CD4-positive, CD25-positive, alpha-beta regulatory T cell (primary cell): ENCODE measurements at places on chromosomes 11 and 22.

- no peak for DNase-seq
Observed at GRCh38 chr11:106231591-106231990, 154.1 kb downstream of the AASDHPPT start.

- DNase-seq, result no peak
Observed at GRCh38 chr22:29481265-29482000, 1.4 kb downstream of the NEFH start.

DNA sequence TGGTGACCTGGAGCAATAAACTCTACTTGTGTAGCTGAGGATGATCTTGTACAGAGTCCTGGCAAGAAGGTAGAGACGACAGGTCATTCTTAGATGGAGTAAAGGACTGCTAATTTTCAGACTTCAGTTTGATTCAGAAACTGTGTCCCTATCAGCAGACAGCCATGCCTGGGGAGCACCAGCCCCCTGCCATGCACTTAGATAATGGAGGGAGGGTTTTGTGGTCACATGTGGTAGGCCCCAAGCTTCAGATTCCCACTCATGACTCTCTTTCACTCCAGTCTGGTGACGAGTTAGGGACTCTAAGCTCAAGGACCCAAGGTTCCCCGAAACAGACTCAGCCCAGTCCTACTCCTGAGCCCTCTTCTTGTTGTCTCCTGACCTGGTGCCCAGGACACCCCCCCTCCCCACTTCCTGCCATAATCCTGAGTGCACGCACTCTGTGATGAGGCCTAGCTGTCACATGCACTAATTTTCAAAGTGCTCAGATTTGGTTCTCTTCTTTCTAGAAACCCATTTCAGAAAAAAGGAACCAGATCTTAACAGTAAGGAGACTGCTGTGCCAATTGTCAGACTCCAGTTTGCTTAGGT, 10.2 kb upstream of the AMPD3 start:
- DNase-seq, result no peak

DNA sequence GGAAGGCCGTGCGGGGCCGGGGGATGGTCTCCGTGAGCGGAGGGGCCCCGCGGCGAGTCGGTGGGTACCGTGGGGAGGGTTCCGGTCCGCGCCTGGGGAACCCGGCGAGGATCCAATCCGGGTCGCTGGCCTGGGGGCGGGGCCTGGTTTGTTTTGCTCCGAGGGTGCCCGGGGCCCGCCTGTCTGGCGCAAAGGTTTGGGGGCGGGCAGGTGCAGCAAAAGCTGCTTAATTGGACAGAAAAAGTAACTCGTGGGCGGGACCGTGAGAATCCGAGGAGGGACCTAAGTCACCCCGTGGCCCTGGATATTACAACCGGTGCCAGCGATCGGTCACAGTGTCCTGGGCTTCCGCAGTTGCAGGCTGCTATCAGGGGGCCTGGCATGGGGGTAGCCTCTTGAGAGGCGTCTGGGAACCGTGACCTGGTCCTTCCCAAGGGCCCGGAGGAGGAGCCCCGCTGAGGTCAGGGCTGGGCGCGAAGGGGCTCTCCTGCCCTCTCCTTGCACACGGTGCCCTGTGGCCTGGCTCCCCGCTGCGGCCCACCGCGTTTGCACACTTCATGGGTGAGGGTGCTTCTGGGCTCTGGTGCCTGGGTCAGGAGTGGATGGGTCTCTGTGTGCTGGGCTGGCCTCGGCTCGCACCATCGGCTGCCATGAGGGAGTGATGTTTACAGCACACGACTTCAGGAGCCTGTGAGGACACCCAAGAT, 1.4 kb downstream of the PNPLA2 start:
- peak; percentile 96 for DNase-seq

GRCh38 chr11:62974848-62975522, 9.8 kb downstream of the SLC22A6 start:
- no peak for DNase-seq

DNA sequence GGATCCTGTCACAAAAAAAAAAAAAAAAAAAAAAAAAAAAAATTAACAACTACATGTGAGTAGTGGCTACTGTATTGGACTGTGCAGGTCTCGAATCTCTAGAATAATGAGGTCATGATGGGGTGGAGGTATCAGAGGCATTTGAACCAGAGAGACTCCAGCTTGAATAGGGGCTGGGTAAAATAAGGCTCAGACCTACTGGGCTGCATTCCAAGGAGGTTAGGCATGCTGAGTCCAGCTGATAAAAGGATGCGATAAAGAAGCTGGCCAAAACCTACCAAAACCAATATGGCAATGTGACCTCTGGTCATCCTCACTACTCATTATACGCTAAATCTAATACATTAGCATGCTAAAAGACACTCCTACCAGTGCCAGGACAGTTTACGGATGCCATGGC, 5.9 kb upstream of the PACSIN3 start:
- DNase-seq, result no peak

- no peak for DNase-seq
Observed at GRCh38 chr11:92306966-92307510, 82.4 kb downstream of the FAT3 start.

GRCh38 chr22:41117127-41117965, 25.0 kb downstream of the EP300 start:
- no peak for DNase-seq

- DNase-seq, result no peak
Observed at GRCh38 chr11:76625472-76626186, 44.9 kb downstream of the LRRC32 start.

- DNase-seq, result no peak
Observed at GRCh38 chr22:21665047-21665851, 563 bp upstream of the PPIL2 start.

DNA sequence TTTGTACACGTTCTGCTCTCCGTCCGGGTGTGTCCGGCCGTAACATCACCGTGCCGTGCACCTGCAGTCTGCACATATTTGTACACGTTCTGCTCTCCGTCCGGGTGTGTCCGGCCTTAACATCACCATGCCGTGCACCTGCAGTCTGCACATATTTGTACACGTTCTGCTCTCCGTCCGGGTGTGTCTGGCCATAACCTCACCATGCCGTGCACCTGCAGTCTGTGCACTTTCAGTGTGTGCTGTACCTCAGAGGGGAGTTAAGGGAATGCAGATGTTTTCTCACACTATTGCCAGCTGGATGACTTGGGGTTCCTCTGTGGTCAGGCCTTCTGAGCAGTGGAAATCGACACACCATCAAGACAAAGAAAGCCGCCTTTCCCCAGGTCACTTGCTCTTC, 4.2 kb downstream of the TTLL8 start:
- DNase-seq, result no peak

DNA sequence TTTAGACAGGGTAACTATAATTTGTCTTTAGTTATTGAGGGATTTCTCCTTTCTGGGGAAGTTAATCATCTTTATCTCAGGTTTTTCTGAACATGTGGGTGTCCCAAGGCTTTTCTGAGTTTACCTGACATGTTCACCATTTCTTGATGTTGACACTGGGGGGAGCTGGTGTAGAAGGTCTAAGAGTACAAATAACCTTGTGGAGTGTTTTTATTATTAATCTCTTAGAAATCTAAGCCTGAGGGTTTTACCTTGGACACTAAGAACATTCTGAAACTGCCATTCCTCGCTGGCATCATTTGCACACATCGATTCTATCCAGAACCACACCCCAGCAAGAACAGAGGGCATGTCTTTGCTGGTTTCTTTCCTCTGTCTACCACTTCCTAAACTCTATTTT, 15.6 kb upstream of the C11orf91 start:
- DNase-seq, result no peak

DNA sequence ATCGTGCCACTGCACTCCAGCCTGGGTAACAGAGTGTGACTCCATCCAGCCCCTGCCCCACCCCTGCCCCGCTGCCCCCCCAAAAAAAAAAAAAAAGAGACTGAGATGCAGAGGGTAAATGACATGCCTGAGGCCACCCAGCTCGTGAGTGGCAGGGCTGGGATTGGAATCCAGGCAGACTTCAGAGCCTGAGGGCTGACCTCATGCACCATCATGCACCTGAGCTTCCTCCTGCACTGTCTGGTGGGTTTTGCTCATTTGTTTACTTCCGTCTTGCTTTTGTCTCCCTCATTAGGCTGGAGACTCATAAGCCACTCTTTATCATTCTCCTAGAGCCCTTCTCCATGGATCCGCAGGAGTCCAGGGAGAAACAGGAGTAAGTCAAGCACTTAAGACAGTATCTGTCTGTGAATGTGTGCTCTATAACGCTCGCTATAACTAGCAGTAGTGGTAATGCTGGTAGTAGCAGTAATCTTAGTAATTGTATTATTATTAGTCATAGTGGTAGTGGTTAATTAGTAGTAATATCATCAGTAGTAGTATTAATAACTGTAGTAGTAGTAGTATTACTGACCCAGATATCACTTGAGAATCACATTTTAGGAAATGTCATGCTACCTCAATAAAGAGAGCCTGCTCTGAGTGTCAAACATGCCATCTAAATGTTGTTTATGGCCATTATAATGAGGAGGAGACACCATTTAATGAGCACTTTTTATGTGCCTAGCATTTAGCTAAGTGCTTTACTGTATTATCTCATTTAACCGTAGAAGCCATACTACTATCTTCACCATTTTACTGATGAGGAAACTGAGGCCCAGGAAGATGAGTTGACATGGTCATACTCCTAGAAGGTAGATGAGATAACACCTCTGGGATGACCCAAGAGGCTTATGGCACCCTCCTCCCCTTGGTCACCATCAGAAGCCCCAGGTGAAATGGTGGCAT, 85.0 kb downstream of the NAT10 start:
- no peak for DNase-seq

DNA sequence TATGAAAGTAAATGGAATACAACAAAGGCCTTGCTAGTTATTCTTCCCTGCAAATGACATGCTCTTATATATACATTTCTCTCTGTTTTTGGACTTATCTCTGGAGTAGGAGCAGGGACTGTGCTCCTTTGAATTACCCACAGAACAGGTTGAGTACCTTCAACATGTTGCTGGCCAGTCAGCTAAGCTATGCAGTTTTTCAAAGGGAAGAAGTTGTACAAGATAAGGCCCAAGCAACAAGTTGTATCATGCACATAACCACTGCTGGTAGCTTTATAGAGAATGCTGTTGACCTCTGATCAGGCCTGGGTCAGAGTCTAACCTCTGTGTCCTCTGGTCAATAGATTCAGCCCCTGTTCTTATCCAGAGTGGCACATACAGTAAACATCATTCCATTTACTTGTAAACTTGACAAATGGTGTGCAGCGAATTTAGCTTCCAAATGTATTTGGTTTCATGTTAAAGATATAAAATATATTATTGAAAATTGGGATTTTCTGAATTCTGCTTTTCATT, 99.6 kb downstream of the C11orf87 start:
- no peak for DNase-seq

GRCh38 chr11:64230985-64231365, 627 bp downstream of the DNAJC4 start:
- DNase-seq, result no peak

DNA sequence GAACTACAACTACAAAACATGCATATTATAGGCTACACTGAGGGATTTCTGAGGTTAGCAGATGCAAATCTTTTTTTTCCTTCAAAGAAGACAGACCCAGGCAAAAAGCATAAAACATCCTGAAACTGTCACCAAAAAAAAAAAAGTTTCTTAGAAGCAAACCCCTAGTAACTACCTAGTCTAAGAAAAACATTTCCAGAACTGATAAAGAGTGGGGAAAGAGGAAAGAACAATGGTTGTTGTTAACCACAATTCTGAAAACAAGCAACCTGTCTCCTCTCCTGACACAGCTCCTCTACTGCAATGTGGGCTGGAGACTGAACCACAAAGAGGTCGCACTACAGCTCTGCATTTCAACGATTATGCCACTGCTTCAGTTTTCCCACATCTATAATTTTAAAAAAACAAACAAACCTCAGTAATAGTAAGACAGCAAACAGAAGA, 15.0 kb downstream of the DENND5A start:
- DNase-seq, result peak; percentile 63

GRCh38 chr11:62295504-62295903, 3.4 kb downstream of the SCGB1D4 start:
- DNase-seq, result peak; percentile 14

GRCh38 chr11:131065435-131066413, 149.4 kb upstream of the SNX19 start:
- DNase-seq, result no peak

DNA sequence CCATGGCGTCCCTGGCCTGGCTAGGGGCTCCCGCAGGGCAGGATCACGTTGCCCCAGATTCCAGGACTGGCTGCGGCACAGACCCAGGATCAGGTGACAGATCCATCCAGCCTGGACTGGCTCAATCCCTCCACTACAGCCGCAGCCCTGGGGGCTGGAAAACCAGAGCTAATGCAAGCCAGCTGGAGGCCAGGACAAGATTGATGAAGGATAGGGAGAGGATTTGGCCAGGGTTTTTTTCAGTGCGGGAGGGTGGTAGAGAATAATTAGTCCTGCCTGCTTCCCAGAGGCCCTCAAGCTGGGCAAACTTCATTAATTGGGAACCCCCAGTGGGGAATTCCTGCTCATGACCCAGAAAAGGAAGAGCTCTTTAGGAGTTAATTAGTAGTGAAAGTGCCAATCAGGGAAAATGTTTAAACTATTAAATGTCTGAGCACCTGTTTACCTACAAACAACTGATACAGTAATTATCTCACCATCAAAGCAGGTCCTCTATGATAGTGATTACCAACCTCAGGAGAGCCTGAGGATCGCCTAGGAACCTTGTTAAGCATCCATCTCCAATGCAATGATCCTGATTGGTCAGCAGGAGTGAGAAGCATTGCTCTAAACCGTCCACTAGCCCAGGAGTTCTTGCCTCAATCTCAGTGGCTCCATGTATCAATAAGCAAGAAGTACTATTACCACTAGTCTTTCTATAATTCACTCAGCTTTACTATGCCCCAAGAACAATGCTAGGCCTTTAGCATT, 33.0 kb upstream of the MYOD1 start:
- DNase-seq, result no peak

DNA sequence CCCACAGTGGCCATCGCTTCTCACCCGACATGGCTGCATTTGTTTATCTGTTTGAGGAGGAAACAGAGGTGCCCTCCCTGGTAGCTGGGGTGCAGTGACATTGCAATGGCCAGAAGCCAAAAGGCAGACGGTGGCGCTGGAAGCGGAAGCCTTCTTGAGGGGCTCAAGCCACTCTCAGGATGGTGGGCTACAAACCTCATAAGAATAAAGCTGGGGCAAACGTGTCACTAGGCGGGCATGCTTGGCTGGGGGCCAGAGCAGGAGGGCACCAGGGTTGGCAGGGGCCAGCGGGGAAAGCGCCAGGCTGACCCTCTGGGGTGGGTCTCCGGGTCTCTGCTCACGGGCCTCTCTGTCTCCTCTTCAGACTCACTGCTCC, 12.6 kb downstream of the TNNT3 start:
- DNase-seq, result peak; percentile 0

DNA sequence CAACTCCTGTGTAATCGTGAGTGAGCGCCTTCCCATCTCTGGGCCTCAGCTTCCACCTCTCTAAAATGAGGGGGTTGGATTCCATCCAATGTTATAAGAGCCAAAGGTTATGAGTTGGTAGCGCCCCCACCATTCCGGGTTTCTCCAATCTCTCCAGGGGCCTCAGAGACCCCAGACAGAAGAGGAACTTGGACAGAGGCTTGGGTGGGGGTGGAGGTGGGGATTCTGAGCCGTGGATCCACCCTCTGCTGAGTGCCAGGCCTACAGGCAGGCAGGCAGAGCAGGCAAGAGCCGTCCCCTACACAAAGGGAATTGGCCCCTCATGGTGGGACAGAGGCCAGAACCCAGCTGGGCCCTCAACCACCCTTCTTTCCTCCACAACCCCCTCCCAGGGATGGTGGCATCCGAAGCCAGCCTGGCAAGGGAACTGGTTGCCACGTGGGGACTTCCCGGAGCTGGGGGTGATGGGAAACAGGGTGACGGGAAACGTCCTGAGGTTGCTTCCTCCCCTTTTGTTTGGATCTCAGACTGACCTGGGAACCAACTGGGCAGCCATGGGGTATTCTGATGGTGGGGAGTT, 31.8 kb downstream of the TXN2 start:
- no peak for DNase-seq

- DNase-seq, result no peak
Observed at GRCh38 chr11:131653260-131653659, 282.8 kb downstream of the NTM start.
